ENCODE measurements at places on chromosomes 3 and 15.
A peak's percentile ranks its signal among the peaks of the same experiment; 100 is the strongest.

DNA sequence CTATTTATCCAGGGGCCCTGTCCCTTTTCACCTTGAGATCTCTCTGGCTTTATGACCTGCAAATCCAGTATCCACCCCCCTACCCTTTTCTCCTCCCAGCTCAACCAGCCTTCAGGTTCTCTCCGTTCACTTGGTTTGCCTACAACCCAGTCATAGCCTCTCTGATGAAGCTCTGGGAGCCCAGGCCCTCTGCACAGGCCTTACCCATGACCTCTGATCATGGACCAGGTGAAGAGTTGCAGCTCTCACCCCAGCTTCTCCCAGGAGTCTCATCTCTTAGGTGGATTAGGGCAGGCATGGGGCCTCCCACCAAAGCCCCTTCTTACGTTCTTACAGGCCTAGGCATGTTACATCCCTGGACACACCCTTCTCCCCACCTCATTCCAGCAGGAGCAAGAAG lies 59.8 kb downstream of the EXOG start:
- no peak for DNase-seq

GRCh38 chr3:185283374-185283935 lies 29.6 kb upstream of the EHHADH start:
- DNase-seq = no peak

DNA sequence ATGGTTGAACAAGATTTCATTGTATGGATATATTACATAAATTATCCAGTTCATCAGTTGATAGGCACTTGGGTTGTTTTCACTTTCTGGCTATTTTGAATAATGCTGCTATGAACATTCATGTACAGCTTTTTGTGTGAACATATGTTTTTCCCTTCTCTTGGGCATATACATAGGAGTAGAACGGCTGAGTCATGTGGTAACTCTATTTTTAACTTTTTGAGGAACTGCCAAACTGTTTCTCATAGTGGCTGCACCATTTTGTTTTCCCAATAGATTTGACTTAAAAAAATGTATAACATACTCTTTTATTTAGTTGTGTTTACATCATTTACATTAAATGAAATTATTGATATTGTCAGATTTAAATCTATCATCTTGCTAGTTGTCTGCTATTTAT lies 28.8 kb upstream of the RFX7 start:
- DNase-seq = no peak

- no peak for DNase-seq
These were observed 24.7 kb downstream of the NPTN start for GRCh38 chr15:73608475-73608874.

- peak; percentile 66 for DNase-seq
These were observed at the start of gene UTS2B for GRCh38 chr3:191329654-191330529. Gene UTS2B (minus strand): TSS chr3:191330526. CDS start chr3:191282189, 48,337 bp downstream.

DNA sequence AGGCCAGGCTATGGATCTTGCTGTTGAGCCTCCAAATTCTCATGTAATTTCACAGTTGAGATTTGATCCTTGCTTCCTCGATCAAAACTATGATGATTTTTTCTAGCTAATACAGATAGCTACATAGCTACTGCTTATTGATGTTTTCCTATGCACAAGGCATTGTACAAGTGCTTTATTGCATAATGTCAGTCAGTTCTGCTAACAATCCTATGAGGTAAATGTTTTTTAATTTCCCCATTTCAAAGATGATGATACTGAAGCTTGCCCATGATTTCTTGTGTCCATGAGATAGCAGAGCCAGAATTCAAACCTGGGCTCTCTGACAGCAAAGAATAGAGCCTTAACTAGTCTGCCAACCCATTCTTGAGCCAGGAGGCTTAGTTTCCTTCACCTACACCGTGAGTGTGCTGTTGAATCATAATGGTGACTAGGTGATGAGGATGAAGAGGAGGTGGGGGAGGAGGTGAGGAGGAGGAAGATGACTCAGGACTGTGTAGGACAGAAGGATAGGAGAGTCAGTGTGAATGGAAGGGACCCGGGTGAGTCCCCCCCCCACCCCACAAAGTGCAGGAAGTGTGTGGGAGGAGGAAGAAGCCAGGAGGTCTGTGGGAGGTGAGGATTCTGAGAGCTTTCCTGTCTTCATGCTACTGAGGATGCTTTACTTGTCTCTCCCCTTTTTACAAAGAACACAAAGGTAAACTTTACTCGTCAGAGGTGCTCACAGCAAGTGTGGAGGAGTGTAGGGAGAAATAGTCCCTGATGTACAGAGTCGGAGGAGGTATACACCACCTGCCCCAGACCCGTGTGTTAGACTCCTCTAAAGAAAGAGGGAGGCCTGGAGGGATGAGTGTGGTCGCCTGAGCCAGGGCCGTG lies 3.6 kb downstream of the TAGLN3 start:
- no peak for DNase-seq

DNA sequence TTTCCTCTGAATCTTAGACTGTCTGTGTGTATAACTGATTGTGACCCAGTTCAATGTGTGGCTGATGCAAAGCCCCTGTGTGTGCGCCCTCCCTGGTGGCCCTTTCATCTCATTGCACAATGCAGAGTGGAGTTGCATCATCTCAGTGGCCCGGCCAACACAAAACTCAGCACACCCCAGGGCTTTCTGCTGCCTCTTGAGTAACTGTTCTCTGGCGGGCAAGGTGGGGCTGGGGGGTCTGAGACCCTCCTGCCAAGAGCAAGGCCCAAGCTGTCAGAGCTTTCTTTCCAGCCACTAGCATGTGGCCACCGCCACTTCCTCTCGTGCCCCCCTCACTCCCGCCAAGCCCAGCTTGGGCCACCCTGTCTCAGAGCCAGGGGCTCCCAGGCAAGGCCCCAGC lies 80.7 kb upstream of the ALDH1L1 start:
- peak; percentile 99 for DNase-seq

DNA sequence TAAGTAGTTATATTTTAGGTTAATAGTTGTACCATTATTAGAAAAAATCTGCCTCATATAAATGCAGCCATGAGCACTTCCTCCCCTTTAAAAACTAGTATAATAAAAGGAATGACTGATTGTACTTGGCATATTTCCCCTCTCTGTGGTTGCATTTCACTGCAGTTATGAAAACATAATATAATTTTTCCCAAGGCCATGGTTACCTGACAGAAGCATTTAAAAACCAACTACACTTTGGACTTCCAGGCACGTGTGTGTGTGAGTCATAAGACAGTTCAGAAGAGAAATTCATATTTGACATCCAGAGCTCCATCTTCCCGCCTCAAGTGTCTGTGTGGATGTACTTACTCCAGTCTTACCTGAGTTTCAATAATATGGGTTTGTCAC lies 828.2 kb upstream of the CFAP20DC start:
- no peak for DNase-seq

DNA sequence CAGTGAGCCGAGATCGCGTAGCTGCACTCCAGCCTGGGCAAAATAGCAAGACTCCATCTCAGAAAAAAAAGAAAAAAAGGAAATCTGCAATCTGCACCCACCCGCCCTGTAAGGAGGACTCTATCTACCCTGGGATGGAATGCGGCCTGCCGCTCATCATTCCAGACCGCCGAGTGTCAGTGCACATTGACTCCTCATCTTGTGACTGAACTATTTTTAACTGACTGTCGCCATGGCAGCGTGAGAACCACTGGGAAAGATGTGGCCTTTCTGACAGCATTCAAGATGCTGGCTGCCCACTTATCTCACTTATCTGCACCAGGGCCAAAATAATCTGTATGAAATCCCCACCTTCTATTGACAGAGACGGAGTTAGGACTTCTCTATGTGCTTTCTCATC lies 38.8 kb upstream of the ANKRD34C start:
- DNase-seq = no peak

DNA sequence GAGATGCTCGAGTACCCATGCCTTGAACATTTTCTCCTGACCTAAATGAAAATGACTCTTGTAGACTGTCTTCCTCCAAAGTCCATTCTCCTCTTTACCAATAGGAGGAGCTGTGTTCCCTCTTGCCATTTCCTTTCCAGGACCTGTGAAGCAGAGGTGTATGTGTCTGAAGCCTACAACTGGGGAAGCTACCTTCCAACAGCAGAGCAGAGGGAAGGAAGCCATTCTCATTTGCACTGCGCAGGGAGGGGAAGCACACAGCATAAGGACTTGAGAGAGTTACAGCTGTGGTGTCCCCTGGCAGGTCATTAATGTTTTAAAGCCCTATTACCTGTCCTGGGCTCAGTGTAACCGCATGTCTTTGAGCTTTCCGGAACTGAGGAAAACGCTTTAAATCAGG lies 38.7 kb downstream of the HSPBAP1 start:
- DNase-seq = no peak

DNA sequence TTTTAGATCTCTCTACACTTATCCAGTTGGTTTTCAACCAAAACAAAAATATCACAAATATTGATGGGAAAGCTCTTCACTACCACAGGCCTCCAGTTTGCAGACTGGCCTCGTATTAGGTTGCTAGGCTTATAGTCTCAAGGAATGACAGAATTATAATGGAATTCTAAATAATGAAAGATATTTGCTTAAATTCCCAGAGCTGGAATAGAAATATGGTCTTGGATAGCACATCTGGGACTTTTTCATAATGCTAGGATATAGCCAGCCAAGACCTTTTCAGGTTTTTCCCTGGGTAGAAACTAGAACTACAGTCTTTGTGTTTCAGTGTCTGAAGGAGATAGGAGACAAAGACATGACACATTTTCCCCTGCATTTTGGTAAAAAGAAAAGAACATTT lies 121.9 kb upstream of the STAC start:
- no peak for DNase-seq

- peak; percentile 73 for DNase-seq
These were observed 28.3 kb upstream of the ALDH1L1 start for GRCh38 chr3:126208606-126209256.

- no peak for DNase-seq
These were observed 185.8 kb upstream of the CFAP20DC start for GRCh38 chr3:59235634-59236012.

DNA sequence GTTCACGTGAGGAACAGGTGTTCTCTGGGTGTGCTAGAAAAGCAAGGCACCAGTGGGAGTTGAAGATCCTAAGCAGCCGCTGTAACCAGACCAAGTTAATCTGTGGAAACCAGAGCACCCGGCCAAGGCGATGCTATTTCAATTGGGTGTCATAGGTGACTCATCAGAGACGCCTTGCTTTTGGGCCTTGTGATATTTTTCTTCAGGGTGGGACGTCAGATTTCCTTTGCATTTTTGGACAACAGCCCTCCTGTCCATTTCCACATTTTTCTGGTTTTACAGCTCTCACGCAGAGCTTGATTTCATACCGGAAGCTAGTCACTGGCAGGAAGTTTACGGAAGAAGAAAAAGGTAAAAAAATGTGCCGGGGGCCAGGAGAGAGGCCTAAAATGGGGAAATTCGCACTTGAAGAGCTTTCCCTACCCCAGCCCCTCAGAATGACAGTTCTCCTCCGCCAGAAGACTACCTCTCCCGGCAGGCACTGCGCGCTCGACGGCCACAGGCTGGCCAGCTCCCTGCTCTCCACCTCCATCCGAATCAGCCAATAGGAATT lies 471 bp upstream of the KBTBD8 start:
- no peak for DNase-seq

DNA sequence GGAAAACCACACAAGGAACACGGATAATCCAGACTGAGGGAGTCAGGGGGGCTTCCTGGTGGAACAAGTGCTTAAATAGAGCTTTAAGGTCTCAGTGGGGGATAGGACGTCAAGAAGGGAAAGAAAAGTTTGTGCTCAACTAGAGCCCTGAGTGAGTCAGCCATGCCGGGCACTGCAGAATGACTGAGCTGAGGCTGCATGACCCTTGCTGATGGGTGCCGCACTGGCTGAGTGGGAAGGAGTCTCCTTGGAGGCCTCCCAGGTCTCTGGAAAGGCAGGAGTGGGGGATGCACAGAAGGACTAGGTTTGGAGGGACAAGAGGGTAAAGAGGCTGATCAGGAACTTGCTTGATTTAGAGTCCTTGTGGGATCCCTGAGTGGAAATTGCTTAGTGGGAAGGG lies 150.3 kb downstream of the RPLP1 start:
- no peak for DNase-seq

- no peak for DNase-seq
These were observed 54.3 kb downstream of the IL20RB start for GRCh38 chr3:137012097-137012501.

GRCh38 chr3:117998071-117998470 lies 1036.6 kb downstream of the IGSF11 start:
- no peak for DNase-seq

DNA sequence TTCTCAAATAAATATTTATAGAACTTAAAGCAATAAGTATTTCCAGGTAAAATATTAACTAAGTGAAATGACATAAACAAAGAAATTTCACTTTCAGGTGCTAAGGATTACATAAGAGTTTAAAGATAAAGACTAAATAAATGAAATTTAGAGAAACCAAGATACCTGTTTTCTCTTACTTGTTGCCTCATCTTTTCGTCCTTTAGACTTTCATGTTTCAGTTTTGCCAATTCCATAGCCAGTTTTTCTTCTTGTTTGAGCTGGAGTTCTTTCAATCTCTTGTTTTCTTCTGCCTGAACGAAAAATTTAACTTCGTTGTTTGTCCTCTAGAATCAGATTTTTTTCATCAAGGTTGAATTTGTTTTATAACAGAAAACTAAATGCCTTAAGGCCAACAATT lies 8.7 kb downstream of the MNS1 start:
- no peak for DNase-seq

GRCh38 chr3:192514754-192515663 lies 212.3 kb downstream of the FGF12 start:
- no peak for DNase-seq

- no peak for DNase-seq
These were observed 424.3 kb downstream of the ROBO2 start for GRCh38 chr3:77464111-77464688.

DNA sequence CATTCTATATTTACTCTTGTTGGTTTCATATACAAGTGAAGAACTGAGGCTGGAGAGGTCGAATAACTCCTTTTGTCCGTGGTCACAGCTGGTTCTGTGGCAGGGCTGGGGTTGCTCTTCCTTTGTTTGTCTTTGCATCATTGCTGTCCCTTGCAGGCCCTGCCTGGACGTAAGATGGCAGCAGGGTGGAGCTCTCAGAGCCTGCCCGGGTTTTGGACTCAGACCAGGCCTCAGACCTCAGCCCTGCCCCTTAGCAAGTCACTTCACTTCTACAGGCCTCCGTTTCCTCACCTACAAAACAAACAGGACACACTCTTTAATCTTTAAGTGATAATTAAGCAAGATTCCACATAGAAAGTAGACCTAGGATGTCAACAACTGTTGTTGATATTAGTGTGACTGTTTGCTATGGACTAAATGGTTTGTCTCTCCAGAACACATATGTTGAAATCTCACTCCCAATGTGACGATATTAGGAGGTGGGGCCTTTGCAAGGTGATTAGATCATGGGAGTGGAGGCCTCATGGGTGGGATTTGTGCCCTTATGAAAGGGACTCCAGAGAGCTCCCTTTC lies 65.6 kb upstream of the PLXNA1 start:
- no peak for DNase-seq

Measured in lung (tissue), 17 donors.